ENCODE measurements at places on chromosomes 2 and 18.
A peak's percentile ranks its signal among the peaks of the same experiment; 100 is the strongest.

- DNase-seq: no peak
Measured at GRCh38 chr2:211281430-211282073, 725.2 kb downstream of the CPS1 start.

DNA sequence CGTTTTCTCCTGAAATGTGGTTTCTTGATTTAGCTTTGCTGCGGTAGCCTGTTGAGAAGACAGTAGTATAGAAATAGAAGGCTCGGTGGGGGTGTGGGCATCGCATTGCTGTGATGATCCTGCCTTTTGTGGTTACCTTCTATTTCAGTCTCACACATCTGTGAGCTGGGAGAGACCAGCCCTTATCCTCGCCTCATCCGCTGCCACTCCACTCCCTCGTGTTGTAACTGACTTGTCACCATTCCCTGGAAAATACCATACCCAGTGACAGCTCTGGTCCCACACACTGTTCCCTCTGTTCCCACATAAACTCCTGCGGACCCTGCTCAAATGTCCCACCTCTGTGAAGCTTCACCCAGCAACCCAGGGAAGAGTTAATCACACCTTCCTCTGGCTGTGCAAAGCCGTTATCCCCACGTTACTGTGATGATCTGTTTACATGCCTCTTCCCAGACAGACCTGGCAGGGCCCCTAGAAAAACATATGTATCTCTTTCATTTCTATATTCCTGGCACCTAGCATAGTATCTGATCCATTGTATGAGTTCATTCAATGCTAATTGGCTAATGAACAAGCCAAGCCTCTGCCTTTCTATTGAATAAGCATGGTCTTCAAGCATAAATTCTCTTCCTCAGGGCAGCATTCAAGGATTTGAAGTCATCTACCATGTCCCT lies 114.6 kb downstream of the MAPK4 start:
- DNase-seq: no peak

DNA sequence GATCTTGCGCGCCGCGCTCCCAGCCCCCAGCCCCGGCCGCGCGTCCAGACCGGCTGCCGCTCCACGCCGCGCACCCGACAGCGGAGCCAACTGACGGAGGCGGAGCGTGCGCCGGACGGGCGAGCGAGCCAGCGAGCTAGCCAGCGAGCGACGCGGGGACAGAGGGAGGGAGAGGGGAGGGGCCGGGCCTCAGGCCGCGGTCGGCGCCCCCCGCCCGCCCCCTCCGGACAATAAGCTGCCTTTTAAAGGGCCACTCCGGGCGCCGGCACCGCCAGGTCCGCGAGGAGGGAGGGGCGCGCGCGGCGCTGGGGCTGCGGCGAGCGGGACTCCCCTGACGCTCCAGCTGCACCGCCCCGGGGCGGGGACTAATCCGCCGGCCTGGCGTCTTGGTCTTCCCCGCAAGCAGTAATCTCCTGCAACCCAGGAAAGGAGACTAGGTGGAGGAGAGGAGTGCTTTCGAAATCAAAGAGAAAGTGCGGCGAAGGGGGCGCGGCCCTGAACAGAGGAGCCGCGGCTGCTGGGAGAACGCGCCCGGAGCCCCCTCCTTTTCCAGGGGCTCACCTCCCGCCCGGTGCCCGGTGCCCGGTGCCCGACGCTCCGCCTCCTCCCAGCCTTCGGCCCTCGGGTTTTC lies at the start of gene BIN1:
BIN1 (minus strand) TSS at position 164 of the 631 bp plus-strand sequence. CDS start 211 bp downstream, outside the sequence.
- DNase-seq: peak; percentile 71

DNA sequence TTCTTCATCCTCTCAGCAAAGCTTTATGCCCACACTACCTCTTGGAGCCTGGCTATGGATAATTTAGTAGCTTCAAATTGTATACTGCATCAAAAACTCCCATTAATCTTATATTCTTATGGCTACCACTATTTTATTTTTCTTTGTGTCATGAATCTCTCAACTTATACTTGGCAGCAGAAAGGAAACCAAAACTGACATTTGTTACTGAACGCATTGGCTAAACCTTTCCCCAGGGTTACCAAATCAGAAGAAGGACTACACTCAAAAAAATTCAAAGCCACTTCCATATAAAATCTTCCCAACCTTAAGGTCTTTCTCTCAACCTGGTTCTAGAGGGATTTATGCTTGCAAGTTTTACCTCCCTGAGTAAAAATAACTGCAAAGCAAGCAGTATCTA lies 97.0 kb upstream of the REG3G start:
- no peak for DNase-seq

GRCh38 chr2:156702541-156702940 lies 266.4 kb downstream of the GPD2 start:
- no peak for DNase-seq

- DNase-seq: no peak
Measured at GRCh38 chr2:60318544-60318943, 234.9 kb downstream of the BCL11A start.

DNA sequence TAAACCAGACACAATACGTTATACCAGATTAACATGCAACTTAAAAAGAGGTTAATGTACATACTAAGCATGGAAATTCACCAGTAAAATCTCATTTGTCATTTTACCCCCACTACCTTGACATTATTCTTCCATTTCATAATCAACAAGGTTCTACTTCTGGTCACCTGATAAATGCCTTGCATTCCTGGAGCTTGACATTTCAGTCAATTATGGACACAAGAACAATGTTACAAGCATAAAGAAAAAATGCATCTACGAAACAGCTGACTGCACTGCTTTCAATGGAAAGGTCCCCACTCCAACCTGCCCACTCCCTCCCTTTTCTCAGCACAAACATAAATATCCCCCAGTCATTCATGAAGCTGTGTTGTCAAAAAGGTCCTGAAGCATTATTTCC lies 31.4 kb downstream of the ARL5A start:
- DNase-seq: no peak

DNA sequence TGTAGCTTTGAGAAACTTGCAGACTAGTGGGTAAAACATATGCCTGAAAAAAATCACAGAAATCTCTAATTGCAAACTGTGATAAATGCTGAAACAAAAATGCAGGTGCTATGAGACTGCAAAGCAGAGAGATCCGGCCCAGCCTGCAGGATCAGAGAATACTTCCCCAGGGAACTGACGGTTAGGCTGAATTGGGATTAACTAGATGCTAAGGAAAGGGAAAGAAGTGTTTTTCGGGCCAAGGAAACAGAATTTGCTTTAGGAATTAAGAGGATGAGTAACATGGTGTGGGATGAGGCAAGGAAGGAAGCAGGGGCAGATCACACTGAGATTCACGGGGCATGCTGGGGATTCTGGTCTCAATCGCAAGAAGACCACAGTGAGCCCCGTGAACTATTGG lies 71.5 kb downstream of the OSBPL6 start:
- no peak for DNase-seq

- DNase-seq: no peak
Measured at GRCh38 chr2:42238644-42239288, 69.6 kb downstream of the EML4 start.

- DNase-seq: no peak
Measured at GRCh38 chr2:152034257-152034801, 64.5 kb downstream of the CACNB4 start.

- no peak for DNase-seq
Measured at GRCh38 chr18:63588909-63589308, 1.8 kb downstream of the SERPINB13 start.

GRCh38 chr2:113157118-113157896 lies 16.5 kb upstream of the PSD4 start:
- no peak for DNase-seq

DNA sequence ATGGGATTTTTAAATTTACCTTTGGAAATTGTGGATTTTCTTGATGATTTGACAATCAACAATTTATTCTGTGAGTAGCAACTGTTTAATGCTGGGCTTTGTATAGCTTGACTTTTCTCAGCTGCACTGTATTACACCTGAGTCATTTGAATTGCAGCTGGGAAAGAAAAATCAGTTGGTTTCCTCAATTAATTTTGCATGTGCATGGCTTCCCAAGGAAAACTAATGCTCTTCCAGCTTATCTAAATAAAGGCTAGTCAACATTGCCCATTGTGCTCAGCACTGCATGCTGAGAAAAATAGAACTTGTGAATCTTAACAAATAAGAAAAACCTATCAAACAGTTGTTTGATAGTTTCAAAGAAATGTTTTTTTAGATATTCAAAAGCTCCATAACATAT lies 268.3 kb upstream of the CDH20 start:
- no peak for DNase-seq

GRCh38 chr2:233811732-233812131 lies 33.6 kb downstream of the MROH2A start:
- no peak for DNase-seq

DNA sequence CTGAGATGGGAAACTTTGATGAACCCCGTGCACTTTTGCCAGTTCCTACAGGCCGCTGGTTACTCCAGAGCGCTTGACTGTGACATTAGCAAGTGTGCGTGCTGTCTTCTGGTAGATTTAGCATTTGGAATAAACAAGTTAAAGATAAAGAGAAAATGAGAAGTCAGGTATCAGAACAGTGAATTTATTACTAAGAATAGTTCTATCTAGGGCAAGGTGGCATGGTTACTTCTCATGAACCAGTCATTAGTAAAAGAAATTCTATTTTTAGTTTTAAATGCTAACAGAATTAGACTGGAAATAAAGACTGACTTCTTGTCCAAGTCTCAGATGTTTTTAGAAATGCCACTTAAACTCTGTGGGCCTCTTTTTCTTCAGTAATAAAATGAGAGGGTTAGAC lies 204.0 kb upstream of the TPO start:
- no peak for DNase-seq

DNA sequence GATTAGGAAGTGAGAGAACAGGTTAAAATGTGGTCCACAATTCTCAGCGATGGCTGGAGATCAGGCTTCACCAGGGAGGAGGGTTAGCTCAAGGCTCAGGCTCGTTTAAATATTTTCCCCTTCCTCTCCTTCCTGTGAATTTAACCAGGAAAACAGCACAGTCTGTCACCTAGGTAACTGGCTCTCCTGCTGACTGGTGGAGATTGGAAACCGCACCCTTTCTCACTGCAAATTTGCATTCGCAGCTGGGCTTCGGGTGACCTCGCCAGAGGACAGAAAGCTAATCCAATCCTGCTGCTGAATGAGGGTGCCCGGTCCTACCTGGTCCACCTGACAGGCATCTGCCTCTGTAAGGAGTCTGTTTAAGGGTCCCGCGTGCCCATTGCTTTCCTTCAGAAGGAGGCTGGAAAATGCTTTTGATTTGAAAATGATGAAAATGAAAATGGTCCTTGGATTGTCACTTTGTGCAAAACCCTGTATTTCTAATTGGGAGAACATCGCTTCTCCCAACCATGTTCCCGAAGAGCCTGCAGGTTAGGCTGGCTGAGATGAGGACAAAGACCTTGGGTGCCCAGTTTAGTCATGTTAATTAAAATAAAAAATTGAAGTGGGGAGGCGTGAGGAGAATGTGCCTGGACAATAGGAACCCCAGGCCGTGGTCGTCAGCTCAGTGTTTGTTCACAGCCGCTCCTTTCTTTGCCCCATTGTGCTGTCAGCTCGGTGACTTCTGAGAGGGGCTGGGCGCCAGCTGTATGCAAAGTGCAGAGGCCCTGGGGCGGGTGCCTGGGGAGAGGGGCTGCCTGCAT lies 43.4 kb upstream of the MTCL1 start:
- no peak for DNase-seq

GRCh38 chr2:176098366-176099158 lies 1.0 kb upstream of the HOXD12 start:
- DNase-seq: no peak

GRCh38 chr2:153871231-153872221 lies at the start of gene GALNT13:
Gene GALNT13 (plus strand): TSS chr2:153871922.
- no peak for DNase-seq

- no peak for DNase-seq
Measured at GRCh38 chr2:239879423-239880084, 145.6 kb downstream of the NDUFA10 start.

GRCh38 chr2:8592736-8593135 lies 89.1 kb upstream of the ID2 start:
- no peak for DNase-seq

- DNase-seq: no peak
Measured at GRCh38 chr2:73232403-73233153, 461 bp downstream of the PRADC1 start.

DNA sequence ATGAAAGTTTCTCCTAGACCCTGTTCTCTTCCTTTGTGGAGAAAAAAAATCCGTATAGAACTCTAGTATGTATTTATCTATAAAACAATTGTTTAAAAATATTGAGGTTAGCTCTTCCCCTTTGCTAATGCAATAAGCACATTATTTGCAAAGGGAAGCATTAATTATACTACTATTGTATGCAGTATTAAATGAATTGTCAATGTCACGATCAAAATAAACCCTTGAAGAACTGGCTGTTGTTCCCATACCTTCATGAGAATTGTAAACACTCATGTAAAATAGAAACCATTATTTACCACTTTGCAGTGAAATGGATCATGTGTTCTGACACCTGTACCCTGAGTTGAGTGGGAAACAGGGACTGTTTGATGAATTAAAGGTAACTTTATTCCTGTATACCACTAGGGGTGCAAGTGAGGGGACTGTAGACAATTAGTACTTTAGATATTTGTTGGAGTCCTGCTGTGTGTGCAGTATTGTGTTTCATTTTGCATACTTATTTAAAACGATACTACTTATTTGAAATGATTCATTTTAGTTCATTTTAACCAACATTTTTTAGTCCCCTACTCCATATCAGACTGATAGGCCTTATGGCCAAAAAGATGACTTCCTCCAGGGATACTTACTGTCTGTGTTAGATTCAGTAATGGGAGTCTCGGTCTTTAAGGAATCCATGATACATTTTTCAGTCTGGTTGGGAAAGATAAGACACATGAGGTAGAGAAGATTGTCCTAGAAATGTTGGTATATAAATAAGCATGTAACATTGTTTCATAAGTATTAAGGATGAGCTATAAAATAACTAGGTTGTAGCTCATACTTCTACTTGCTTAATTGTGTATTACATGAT lies 7.9 kb downstream of the PKP4 start:
- DNase-seq: no peak
